Cortex of kidney (tissue), 1 donor: ENCODE measurements at places on chromosomes 5 and 9.

GRCh38 chr9:3237121-3237520 is 288.7 kb downstream of the RFX3 start:
- DNase-seq: no peak

- DNase-seq: no peak
These were observed 155.0 kb downstream of the TMEM167A start for GRCh38 chr5:82922086-82922734.

DNA sequence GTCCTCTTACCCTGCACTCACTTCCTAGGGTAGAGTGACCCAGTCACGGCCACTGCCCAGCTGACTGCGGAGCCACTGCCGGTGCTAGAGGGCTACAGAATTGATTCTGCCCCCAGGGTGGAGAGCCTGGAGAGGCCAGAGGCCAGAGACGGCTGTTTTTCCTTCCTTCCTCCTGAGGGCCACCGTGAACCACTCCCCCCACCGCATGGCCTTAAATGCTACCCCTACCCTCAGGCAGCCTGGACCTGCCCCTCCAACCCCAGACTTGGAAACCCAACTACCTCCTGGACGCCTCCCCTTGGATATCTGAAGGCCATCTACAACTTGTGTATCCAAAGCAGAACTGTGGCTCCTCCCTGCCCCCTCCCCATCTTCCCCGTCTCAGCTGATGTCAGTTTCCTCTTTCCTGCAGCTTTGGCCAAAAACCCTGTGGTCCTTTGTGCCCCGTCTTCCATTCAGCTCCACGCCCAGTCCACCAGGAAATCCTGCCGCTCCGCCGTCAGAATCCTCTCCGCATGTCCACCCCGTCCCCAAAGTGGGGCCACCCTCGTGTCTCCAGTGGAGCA is 16.3 kb downstream of the SH2D3C start:
- DNase-seq: no peak

DNA sequence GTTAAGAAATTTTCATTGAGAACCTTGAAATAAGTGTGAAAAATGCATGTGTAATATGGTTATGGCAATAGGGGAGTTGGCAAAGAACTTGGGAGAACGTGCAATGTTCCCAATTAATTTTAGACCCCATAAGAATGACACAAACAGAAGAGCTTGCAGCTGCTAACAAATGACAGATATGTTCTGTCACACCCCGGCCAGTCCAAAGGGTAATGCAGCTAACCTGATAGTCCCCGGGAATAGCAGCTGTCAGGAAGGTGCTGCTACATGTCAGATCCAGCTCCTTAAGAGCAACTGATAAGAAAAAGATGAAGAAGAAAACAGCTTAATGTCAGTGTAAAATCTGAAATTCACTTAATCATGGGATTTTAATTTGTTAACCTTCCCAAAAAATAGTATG is 30.4 kb downstream of the SEMA5A start:
- no peak for DNase-seq

DNA sequence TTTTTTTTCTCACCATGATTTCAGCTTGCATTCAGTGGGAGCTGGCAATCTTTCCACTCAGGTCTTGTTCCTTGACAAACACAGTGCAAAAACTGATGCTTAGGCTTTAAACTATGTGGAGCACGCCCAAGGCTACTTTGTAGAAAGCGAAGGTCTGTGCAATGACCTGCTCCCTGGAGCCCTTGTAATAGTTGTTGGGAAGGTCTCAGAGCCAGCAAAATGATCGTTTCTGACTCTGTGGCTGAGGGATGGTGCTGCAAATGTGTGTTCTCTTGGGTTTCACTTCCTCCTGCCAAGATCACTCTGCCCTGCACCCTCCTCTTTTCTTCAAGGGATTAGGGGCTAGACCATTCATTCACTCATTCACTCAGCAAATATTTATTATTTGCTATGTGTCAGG is 249.7 kb upstream of the MAP3K1 start:
- no peak for DNase-seq

GRCh38 chr5:120874081-120874862 is 410.2 kb downstream of the PRR16 start:
- no peak for DNase-seq

- no peak for DNase-seq
These were observed 39.7 kb downstream of the LMNB1 start for GRCh38 chr5:126816649-126817048.

DNA sequence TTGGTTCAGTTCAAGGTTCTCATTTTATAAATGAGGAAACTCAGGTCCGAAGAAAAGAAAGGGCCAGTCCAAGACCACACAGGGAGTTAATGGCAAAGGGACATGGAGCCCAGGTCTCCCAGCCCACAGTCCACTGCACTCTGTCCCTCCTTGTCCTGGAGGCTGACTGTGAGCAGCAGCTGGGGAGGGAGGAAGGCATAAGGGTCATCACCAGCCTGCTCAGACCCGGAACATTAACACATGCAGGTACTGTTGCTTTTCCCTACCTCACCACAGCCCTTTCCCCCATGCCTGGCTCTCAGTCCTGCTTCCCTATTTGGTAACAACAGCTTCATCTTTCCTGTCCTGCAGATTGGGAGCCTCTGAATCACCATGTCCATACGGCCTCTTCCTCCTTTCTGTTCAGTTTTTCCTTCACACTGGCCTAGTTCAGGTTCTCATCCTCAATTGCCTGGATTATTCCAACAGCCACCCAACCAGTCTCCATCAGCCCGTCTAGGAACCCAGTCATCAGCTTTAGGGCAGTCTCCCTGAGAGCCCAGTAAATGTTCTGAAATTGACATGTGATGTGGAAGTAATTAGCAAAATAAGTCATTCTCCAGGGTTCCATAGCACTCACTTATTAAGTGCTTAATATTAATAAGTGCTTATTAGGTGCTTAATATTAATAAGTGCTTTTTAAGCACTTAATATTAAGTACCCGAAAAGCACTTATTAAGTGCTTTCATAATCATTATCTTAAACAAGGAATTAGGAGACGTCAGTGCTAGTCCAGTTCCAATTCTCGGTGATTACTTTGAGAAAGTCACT is 4.3 kb downstream of the GPX3 start:
- DNase-seq: no peak

DNA sequence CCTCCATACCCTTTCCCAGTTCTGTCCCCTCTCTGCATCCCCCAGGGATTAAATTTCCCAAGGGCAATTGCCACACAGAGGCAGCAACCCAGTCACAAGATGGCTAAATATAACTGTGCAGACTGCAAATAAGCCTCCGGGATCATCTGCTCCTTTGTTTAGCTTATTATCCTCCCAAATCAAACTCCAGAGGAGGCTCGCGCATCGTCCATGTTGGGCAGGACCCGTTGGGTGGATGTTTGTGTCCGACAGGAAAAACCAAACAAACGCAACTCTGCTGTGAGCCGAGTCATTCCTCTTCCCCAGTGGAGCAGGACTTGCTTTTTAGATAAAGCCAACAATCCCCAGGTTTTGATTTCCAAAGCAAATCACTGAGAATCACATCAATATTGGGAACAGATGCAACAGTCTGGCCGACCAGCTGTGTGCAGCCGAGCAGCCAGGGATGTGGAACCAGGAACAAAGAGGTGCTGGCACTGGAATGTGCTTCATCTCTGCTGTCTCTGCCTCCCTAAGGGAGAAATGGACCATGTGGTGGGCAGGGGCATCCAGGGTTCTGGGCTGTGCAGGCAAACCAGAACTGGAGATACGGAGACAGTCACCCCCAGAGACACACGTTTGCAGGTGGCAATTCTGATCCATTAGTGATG is 89.8 kb downstream of the PTTG1 start:
- DNase-seq: no peak

DNA sequence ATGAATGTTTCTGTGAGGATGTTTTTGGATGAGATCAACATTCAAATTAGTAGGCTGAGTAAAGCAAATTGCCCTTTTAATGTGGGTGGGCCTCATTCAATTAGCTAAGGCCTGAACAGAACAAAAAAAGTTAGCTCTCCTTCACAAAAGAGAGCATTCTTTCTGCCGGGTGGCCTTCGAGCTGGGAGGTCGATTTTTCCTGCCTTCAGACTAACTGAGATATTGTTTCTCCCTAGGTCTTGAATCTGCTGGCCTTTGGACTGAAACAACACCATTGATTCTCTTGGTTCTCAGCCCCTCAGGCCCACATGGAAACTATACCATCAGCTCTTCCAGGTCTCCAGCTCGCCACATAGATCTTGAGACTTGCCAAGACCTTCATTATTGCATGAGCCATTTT is 29.1 kb upstream of the FREM1 start:
- DNase-seq: no peak

- DNase-seq: no peak
These were observed 40.3 kb upstream of the SLC25A51 start for GRCh38 chr9:37944266-37944650.

DNA sequence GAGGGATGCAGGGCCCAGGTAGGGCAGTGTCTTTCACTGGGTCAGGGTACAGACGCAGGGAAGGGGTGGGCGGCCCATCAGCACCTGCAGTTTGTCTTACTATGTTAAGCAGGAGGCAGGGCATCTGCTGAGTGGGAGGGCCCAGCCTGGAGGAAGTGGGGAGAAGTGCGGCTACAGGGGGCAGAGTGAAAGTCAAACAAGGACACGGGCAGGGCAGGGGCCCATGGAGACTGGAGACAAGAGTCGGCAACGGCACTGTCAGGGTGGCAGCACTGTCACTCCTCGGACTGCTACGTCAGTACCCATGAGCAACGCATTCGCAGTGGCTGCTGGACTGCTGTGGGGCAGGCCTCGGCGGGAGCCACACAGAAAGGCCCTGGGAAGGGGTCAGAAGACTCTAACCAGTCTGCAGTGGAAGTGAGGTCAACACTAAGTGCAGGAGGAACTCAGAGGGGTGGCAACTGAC is 19.7 kb downstream of the CAMSAP1 start:
- no peak for DNase-seq

DNA sequence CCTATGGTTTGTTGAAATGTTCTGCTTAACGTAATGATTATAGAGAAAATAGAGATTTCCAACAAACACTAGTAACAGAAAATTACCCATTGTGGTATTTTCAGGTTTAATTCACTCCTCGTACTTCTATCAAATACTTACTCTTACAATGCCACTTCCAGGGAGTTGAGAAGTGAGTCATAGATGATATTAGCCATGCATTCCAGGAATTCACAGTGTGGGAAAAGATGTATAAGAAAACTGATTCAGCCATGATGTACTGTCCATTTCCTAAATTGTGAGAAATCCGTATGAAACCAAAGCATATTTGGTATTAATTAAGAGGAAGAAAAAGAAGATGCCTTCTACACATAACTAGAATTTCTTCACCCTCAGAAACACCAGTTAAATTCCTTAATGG is 1854.6 kb upstream of the WWC1 start:
- DNase-seq: no peak

DNA sequence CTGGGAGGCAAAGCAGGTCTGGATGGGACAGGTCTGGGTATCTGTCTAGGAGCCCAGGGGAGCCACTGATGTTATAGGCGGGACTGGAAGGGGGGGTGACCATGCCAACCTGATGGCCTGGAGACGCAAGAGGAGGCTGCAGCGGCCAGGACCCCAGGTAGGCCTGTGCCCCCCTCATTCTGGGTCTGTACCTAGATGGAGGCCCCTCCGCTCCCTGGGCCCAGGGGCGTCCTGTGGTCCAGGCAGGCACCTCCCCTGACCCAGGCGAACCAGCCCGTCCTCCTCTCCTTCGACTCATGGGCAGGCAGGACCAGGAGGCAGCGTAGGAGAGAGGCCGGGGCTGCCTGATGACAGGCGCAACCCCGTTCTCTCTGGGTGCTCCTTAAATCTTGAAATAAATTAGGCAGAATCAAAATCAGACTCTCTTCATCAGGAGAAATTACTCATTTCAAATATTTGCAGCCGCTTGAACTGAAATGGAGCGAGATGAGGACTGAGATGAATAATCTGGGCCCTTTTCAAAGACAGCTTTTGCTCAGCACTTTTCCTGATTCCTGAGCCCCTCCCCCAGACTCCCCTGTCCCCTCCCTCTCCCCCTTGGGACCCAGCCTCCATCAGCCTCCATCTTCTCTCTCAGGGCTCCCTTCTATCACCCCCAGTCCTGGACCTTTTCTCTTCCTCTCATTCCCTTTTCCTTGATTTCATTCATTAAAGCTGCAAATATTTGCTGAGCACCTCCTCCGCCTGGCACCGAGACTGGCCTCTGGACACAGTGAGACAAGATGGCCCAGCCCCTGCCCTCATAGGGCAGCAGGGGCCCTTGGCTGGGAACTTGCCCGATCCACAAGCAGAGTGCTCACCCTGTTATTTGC is 46.8 kb upstream of the IER5L start:
- DNase-seq: no peak

DNA sequence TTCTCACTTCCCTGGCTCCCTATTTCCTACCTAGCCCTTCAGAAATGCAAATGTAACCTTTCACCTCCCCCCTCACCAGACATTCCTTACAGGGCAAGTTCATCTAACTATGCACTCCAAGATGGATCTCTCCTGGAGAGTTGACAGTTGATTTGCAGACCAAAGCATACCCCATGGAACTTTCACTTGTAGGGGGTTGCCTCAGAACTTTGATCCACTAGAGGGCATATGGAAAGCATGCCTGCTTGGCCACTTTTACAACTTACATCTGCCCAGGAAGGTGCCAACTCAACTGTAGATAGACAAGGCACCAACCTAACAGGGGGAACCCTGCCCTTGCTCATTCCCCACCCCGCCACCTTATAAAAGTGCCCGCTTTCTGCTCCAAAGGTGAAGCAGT is 187.8 kb downstream of the NXNL2 start:
- no peak for DNase-seq

DNA sequence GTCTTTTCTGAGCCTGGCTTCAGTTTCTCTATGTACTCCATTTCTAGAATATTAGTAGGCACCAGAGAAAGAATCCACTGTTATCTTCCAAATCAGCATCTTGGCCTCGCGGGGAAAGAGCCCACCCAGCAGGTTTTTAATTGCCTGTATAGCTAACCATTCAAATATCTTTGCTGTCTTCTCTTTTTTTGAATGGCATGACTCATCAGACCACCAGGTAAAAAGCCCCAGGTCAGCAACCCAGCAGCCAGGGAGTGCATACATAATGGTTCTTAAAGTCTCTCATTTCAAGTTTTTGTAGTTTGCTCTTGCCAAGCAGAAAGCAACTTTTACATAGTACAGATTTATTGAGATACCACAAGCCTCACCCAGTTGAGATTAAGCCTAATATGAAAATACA is 50.7 kb downstream of the TMEM167A start:
- DNase-seq: no peak

GRCh38 chr5:90093751-90094485 is 315.6 kb downstream of the CETN3 start:
- DNase-seq: no peak

- no peak for DNase-seq
These were observed 160.7 kb downstream of the PDE4D start for GRCh38 chr5:59732806-59733205.
